Stimulated activated CD8-positive, alpha-beta memory T cell treated with anti-CD3 and anti-CD28 coated beads, Interleukin-2, amount 100 ng/mL, for 1 hour (primary cell): ENCODE measurements at places on chromosomes 2 and 18.

DNA sequence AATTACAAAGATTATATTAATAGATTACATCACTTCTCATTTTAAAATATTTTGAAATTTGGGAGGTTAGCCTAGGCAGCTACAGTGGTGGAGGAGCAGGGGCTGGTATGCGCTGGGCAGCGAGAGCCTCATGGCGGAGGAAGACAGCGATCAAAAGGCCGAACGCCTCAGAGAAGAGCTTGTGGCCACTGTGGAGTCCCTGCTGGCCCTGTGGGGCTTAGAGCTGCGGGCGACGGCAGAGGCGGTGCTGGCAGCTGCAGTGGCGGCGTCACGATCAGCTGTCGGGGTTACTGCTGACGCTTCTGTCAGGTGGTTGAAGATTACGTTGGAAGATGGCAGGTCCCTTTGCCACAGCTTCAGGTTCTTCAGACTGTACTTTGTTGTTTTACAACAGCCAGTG lies 87.4 kb downstream of the ROCK2 start:
- no peak for DNase-seq

DNA sequence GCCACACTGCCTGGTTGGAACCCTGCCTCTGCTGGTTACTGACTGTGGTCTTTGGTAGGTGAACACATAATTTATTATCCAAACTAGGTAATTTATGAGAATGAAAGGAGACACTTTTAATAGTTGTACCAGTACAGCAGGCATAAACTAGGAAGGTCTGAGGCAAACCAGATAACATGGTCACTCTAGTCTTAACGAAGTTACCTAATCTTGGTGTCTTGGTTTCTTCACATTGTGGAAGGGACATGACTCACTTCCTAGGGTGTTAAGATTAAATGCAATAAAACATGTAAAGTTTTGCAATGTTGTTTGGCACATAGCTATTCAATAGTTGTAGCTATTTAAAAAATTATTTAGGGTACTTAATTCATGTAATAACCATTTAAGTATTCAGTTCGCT lies 23.3 kb downstream of the SPTBN1 start:
- DNase-seq = no peak

DNA sequence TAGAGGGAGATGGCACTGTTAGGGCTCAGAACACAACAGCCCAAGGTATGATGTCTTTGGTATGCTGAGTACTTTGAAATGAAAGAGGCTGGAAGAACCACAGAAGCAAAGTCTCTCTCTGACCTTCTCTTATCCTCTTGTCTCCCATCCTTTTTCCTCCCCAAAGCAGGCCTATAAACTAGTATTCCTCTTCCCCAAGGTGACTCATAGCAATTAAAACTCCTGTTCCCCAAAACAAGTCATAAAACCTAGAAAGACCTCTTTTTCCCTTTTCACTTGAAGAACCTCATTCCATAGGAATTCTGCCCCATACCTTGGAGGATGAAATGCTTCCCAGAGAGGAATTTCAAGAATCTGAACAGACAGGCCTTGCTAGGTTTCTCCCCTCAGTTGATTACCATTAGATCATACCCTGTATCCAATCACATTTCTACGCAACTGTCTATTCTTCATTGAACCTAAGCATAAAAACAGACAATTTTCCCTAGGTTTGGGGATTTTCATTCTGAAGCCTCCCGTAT lies 25.7 kb downstream of the MDH1 start:
- DNase-seq = no peak

DNA sequence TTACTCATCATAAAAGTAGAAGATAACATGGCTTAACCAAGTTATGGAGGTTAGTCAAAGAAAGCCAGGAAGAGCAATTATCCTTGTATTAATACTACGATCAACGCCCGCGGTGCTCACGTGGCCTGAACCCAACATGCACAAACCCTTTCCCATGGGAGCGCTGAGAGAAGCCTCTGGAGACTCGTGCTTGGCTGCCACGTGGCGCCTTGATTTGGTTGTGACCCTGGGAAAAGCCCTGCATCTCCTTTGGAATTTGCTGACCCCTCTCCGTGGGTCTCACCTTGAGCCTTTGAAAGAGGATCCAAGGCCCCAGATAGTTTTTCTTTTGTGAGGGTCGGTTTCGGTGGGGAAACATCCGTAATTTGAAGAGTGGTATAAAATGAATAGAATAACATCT lies 255.6 kb downstream of the DCDC2C start:
- DNase-seq = no peak

DNA sequence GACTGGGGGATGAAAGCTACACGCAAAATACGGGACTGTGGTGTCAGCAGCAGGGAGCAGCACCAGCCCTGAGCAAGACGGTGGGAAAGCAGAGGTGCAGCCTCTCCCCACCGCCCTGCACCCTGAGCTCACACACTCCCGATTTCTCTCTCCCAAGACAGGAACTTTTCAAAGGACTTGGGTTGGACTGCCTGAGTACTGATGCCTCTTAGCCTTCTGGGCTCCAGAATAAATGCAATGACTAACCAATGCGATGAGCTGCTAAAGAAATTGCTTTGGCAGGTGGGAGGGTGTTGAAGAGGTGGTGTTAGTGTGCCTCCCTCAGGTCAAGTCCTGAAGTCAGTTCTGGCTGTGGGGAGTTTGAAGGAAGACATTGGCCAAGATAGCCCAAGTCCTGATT lies 9.6 kb downstream of the TRIM54 start:
- no peak for DNase-seq

DNA sequence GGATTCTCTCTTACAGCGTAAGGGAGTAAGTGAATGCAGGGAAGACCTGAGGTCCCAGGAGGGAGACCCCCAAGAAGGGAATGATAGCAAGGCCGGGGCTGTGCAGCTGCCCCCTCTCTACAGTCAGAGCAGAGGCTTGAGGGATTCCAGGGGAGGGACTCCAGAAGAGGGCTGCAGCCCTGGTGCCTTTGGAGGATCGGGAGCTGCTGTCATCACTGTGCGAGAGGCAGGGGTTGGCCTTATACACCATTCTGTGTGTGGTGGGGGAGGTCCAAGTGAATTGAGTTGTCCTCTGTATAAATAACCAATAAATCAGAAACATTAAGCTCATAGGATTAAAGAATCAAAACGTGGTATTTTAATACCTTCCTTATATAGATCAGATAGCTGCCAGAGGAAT lies 114.9 kb downstream of the GLI2 start:
- DNase-seq = no peak

DNA sequence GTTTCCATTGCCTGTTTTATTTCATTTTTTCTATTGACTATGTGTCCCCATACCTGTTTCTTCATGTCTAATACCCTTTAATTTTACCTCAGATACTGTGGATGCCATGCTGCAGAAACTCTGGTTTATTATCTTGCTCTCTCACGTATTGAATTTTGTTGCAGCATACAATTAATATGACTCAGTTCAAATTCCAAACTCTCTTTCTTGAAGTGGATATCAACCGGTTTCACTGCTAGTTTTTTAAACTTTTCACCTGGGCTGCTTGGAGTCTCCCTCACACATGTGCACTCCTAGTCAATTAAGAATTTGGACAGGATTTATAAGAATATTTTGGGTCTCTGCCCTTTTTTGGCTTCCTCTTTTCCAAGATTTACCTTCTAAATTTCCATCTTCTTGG lies 70.6 kb upstream of the CAPN13 start:
- no peak for DNase-seq

- no peak for DNase-seq
These were observed 19.4 kb downstream of the SFTPB start for GRCh38 chr2:85648619-85649018.

DNA sequence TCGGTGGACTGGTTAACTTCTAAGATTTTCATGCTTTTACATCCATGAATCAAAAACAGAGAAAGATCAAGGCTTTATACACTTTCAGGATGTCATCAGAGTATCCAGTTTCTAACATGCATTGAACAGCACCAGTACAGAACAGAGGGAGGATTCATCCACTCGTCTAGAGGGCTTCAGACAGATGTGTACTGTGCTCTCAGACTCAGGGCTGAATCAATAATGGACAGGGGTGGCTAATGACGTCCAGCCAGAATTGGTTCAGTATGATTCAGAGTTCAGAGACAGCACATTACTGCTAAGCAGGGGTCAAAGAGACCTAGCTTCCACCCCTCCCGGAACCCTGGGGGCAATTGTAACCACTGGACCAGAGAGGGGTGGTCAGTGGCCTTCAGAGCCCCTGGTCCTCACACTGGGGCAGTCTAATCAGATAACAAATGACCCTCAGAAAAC lies 37.3 kb downstream of the RNU4ATAC start:
- no peak for DNase-seq

GRCh38 chr2:230323385-230324106 lies 3.4 kb upstream of the SP140L start:
- no peak for DNase-seq

- DNase-seq = no peak
These were observed 508.1 kb downstream of the ADCYAP1 start for GRCh38 chr18:1412655-1413322.

- DNase-seq = no peak
These were observed 43.0 kb upstream of the KCNF1 start for GRCh38 chr2:10868465-10869314.

DNA sequence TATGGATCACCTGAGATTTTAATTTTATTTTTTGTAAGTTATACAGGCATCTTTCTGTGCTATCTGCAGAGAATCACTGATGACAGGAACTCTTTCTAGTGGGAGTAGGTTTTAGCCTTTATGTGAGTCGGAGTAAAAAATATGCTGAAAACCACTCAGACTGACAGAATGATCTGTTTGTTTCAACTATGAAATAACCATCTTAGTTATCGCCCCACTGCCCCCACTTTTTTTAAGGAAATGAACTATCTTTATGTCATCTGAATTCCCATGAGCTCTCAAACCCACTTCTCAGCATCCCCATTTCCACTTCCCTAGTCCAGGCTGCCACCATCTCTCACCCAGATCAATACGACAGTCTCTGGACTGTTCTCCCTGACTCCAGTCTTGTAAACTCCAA lies 38.9 kb downstream of the MRPL33 start:
- DNase-seq = no peak

DNA sequence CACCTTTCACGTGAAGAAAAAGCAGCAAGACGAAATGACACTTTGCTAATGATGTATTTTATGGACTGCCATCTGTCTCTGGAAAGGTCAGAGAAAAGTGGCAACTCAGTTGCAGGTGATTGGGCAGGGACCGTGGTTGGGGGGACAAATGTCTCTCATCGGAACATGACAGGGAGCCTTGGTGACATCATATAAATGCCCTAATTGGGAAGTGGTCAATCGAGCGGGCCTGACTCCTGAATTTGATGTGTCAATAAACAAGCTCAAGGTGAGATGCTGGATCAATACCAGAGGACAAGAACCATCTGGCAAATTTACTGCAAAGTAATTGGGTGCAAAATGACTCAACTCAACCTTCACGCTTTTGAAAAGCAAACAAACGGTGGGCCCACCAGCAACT lies 151.9 kb upstream of the SKOR2 start:
- no peak for DNase-seq

DNA sequence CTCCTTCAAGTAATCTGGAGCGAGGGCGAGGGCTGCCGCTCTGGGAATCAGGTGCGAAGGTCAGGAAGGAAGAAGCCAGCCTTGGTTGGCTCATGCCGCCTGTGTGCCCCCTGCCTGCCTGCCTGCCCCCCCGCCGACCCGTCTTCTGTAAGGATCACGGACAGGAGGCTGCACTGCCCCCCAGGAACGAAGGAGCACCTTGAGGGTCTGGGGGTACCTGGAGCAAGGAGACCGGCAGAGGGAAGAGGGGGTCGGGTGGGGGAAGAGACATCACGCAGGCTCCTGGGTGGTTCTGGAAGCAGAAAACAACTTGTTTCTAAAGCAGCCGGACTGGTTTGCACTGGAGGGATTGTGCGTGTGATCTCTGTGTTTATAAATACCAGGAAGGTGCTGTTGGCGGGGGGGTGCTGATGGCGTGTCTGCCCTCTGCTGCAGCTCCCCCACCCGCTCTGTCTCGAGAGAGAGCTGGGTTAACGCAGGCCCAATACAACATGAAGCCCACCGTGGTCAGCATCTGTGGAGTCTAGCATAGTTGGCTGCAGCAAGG lies 1.7 kb downstream of the FOSL2 start:
- no peak for DNase-seq

DNA sequence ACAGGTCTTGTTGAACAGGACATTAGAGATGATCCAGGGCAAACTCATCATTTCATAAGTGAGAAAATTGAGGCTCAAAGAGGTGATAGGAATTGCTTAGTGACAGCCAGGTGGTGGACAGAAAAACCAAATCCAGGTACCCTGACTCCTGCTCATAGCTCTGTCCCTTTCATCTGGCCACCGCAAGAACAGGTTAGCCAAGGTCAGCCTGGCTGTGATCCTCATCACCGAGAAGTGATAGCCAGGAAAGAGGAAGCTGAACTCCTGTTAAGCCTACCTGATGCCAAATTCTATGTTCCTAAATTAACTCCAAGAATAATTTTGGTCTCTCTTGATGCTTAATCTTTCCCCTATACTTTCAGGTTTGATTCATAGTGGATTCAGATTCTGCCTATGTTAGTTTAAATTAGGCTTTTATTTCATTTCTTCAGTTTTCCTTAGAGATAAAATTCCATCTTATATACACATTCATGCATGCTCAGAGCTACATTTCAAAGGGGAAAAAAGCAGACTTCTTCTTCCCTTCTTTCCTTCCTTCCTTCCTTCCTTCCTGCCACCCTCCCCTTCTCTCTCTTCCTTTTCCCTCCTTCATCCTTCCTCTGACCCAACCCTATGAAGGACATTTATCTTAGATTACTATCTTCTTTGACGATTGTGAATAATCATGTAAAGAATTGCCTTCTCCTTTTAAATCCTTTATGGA lies 17.3 kb upstream of the CRIM1 start:
- no peak for DNase-seq

- no peak for DNase-seq
These were observed 77.2 kb upstream of the HPCAL1 start for GRCh38 chr2:10225291-10226037.
